ENCODE measurements at places on chromosomes 13 and 19.

- DNase-seq: no peak
Observed at GRCh38 chr13:23572836-23573235, 2.6 kb downstream of the TNFRSF19 start.

- no peak for DNase-seq
Observed at GRCh38 chr13:22218797-22219196, 547.9 kb downstream of the FGF9 start.

DNA sequence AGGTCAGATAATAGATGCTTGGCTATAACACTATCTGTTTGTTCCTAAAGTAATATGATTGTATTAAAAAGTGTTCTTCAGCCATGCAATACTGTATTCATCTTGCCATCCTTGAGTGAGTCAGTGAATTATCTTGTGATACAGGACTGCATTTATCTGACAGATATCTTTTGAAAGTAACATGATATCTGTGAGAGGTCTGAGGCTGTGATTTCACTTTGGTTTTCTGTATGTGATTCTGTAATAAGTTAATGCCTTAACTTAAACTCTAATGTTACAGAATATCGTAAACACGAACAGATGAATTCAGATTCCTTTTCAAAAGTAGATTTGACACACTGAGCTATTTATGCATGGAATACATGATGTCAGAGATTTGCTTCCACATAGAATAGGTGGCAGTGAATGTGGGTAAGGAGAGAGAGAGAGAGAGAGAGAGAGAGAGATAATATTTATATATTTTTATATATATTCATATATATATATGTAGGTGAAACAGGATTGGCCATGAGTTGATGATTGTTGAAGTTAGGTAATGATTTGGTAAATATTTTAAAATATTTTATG lies 97.9 kb upstream of the RNF113B start:
- no peak for DNase-seq

GRCh38 chr13:113373811-113374485 lies 10.0 kb upstream of the GRTP1 start:
- DNase-seq: no peak

DNA sequence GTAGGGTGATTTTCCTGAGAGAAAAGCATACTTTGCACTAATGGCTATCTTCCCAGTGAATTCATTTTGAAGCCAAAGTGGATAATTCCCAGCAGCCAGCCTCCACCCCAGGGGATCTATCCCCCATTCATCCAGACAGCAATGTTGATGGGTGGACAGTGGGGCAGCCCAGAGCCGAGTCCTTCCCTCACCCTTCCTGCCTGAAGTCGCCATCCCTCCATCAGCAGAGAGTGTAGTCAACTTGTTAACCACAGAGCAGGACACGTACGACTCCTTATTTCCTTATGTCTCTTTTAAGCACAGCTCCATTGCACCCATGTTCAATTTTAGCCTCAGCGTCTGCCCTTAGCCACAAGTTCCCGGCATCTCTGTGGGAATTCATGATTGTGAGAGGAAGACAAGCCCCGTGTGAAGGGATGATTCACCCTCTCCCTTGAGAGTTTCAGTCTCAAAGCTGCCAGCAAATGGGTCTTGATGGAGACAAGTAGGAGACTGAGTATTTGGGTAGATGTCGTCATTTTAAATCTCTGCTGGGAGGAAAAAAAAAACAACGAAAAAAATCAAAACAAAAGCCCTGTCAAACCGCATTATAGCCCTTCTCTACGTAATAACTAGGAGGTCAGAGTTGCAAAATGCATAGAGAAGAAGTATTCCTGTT lies 58.3 kb upstream of the MEDAG start:
- no peak for DNase-seq

- no peak for DNase-seq
Observed at GRCh38 chr13:58876473-58876872, 1244.9 kb downstream of the PCDH17 start.

DNA sequence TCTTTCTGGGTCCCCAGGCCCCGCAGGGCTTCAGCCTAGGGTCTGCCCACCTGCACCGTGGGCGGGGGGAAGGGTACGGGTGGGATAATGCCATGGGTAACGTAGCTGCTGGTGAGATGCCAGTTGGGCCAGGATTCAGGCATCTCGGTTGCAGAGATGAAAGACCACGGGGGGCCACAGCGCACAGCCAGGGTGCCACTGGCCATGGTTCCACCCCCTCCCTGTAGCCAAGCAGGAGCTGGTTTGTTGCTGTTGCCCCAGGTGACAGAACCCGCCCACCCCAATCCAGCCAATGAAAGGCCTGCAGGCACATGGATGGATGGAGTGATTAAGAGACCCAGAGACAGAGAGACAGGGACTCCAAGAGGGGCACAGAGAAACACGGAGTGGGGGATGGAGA lies 1.0 kb upstream of the CGB7 start:
- no peak for DNase-seq
